ENCODE measurements at places on chromosomes 7 and 10. TPM values are rescaled to one million over a fixed set of nuclear protein-coding genes. Genes with fewer than 3 reads are reported as not detected.
A peak's percentile ranks its signal among the peaks of the same experiment; 100 is the strongest.

DNA sequence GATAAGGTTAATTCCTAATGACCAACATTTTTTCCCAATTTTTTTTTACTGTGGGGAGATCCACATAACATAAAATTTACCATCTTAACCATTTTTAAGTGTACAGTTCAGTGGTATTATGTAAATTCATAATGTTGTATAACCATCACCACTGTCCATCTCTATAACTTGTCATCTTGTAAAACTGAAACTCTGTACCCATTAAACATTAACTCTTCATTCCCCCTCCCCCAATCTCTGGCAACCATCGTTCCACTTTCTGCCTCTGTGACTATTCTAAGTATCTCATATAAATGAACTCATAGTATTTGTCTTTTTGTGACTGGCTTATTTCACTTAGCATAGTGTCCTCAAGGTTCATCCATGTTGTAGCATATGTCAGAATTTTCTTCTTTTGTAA is 46.0 kb upstream of the HPS1 start:
- no peak for DNase-seq

- peak; percentile 27 for DNase-seq
Observed at GRCh38 chr10:31526681-31527080, 207.7 kb downstream of the ZEB1 start.

DNA sequence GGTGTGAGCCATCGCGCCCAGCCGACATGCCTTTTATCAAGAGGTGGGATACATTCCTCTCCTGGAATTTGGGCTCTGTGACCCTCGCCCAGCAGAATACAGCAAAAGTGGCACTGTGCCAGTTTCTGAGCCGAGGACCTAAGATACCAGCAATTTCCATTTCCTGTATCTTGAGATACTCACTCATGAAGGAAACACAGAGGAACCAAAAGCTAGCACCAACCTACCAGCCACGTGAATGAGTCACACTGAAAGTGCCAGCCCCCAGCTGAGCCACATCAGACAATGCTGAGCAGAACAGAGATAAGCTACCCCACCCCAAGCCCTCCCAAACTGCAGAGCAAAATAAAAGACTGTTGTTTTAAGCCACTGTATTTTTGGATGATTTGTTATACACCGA is 56.3 kb downstream of the CACUL1 start:
- DNase-seq, result peak; percentile 93

PAX4 gene
- total RNA-seq, result not detected

DNA sequence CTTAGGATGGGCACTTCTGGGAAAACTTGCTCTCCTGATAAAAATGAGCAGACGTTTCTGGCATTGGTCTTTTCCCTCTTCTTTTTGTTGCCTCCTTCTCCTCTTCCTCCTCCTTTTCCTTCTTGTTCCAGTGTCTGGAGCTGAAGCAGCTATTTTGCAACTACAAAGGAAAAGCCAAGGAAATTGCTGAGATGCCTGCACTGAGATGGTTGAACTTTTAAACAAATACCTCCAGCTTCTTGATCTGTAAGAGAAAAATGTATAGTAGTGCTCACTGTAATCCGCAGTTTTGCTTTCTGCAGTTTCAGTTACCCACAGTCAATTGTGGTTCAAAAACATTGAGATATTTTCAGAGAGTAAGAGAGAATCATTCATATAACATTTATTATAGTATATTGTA is 7.5 kb upstream of the SND1 start:
- DNase-seq, result no peak

DNA sequence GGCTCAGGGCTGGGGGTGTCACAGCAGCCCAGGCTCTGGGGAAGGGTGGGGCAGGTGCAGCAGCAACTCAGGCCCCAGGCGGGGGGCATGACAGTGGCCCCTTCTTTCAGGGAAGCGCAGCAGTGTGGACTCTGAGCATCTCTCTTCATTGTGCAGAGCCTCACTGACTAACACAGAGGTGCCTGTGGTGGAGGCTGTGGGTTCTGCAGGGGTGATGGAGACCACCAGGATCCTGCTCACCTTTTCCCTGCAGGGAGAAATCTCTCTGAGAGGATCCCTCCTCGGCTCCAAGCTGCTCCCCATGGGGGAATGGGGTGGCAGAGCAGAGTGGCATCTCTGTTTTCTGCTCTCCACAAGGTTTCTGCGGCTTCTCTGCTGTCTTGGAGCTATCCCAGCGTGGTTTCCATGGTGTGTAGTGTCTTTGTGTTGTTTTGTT is 37.8 kb upstream of the SHH start:
- DNase-seq, result no peak

GRCh38 chr10:78571891-78572290 is 496.9 kb upstream of the ZMIZ1 start:
- no peak for DNase-seq

GAD2 gene
- total RNA-seq, result not detected

DNA sequence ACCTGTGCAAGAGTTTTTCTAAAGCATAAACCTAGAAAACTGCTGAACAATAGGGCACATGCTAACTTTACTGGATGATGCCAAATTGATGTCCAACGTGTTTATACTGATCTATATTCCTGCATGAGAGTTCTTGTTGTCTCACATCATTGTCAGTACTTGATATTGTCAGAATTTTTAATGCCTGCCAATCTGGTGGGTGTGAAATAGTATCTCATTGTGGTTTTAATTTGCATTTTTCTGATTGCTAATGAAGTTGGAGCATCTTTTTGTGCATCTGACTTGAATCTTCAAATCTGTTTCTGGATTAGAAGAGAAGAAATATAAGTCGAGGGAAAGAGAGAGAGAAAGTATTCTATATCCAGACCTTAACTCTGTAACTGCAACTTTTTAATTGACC is 309.8 kb upstream of the KIAA1217 start:
- DNase-seq, result no peak

- DNase-seq, result peak; percentile 5
Observed at GRCh38 chr7:29281782-29282541, 87.4 kb downstream of the CHN2 start.

GIMAP4 gene
- total RNA-seq, result not detected

DNA sequence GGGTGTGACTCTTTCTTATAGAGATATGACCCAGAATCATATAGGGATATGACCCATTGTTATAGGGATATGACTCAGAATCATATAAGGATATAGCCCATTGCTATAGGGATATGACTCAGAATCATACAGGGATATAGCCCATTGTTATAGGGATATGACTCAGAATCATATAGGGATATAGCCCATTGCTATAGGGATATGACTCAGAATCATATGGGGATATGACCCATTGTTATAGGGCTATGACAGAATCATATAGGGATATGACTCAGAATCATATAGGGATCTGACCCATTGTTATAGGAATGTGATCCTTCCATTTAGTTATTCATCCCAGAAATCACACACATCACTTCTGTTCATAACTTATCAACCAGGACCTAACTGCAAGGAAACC is 312.2 kb upstream of the ADARB2 start:
- DNase-seq, result peak; percentile 63

DNAJC2 gene
- 29.0 TPM for total RNA-seq

DNA sequence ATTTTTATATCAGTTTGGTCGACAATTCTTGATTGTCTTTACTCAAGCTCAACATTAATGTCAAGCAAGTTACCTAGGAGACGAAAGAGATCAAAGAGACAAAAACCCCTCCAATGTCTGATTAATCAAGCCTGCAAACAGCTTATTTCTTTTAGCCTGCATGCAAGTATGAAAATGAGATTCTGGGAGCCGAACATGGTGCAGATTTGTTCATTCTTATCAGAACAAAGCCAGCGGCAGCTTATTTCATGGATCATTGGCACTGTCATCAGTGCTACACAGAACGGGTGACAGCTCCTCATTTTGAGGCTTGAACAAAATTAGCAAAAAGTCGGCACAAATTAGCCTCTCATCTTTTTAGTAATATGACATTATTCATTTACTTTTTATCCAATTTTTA is 26.5 kb downstream of the FAM204A start:
- no peak for DNase-seq

- no peak for DNase-seq
Observed at GRCh38 chr7:76997381-76998284, 34.5 kb downstream of the SPDYE17 start.

- no peak for DNase-seq
Observed at GRCh38 chr7:101862280-101863220, 45.1 kb downstream of the CUX1 start.

ACTA2 gene
- 23.6 TPM for total RNA-seq

- no peak for DNase-seq
Observed at GRCh38 chr7:97089771-97090170, 27.7 kb upstream of the SDHAF3 start.

DNA sequence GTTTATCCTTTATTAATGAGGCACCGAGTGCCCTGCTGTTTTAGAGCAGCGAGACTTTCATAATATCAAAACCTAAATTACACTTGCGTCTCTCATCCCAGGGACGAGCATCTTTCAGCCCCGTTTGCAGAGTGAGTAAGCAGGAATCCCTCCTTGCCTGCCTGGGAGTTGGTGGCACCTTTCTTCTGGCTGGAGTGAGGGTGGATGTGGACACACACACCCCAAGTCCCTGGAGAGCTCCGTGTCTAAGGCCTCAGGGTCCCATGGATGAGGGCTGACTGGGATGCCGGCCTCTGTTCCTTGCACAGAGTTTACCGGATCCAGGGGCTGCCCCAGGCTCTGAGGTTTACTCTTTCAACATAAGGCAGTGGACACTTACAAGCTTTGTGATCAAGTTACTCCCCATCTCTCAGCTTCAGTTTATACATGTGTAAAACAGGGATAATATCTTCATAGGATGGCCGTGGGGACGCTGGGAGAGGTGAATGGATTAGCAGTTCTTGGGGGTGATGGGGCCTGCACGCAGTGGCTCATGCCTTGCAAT is 24.5 kb downstream of the POLL start:
- no peak for DNase-seq

GRCh38 chr7:133428876-133429275 is 176.0 kb downstream of the EXOC4 start:
- DNase-seq, result no peak

DNA sequence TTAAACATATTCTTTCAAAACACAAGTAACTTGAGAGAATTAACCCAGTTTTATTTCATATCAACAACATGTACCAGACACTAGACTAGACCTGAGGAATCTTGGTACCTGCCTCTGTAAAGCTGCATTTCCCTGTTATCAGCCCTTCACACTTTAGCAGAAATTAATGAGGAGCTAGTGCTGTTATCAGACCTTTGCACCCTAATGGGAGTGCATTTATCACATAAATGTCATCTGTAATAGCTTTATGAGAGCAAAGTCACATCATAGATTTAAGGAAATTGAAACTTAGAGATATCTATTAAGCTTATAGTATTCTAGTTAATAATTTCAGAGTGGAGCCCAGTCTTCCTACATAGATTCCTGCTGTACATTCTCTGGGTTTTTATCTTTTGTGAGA is 270.4 kb upstream of the YAE1 start:
- DNase-seq, result no peak

- no peak for DNase-seq
Observed at GRCh38 chr7:7202375-7202720, 20.0 kb downstream of the C1GALT1 start.

GPR85 gene
- 3.5 TPM for total RNA-seq

DNA sequence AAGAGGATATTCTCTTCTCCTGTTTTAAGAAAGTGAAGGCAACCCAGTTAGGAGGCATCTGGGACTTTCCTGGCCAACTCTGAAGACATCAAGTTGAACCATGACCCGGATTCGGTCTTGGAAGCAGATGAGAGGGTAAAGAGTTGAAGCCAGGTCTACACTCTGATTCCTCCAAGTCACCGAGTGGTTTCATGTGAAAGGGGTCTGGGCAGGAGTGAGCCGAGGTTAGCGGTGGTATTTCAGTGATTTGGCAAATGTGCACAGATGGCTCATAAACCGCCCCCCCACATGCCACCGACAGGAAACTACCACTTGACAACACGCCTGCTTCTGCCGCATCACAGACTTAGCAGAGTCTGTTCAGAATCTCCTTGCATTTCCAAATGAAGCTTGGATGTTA is 11.4 kb upstream of the REPIN1 start:
- no peak for DNase-seq

GRCh38 chr10:80498833-80499741 is 38.6 kb upstream of the SH2D4B start:
- DNase-seq, result peak; percentile 96

HOXA1 gene
- 1.3 TPM for total RNA-seq

- no peak for DNase-seq
Observed at GRCh38 chr10:2984682-2985081, 82.7 kb upstream of the PFKP start.

GRCh38 chr10:33314811-33315561 is 19.5 kb downstream of the NRP1 start:
- DNase-seq, result no peak

CYP3A7 gene
- total RNA-seq, result 0.32 TPM

DNA sequence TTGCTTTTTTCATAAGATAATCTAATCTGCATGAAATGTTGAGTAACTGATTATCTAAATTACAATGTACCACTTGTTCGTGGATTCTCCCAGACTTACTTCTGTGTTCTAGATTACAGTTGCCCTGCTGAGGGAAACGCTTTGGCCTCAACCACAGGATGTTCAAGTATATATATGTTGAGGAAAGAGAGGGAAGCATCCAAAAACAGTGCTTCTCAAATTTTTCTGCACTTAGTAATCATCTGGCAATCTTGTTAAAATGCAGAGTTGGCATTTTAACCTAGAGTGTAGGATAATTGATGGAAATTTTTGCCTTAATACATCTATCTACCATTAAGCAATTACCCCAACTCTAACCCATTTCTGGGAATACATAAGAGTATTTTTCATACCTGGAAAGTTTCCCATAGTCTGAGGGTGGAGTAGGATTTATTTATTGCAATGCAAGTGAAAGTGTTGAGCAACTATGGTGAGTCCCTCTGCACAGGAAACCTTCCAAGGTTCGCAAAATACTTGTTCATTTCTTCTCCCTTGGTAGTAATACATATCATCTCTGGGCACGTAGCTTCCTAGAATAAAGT is 59.6 kb upstream of the C1GALT1 start:
- DNase-seq, result peak; percentile 33

DNA sequence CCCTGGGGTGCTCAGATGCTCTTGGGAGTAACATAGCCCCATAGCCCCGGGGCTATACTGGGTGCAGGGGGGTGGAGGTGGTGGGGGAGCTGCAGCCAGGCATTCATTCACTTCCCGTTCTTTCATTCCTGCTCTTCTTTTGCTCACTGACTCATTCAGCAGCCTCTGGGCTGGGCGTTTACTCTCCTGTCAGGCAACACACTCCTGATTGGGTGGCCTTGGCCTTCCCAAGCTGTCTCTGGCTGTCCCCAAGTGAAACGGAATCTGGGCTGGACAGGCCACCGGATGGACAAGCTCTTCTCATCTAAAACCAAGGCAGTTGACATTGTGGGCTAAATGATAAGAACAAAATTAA is 34.6 kb downstream of the CHST3 start:
- DNase-seq, result peak; percentile 77

PLXDC2 gene
- 0.27 TPM for total RNA-seq

- no peak for DNase-seq
Observed at GRCh38 chr10:118792526-118792925, 37.8 kb upstream of the CACUL1 start.

DNA sequence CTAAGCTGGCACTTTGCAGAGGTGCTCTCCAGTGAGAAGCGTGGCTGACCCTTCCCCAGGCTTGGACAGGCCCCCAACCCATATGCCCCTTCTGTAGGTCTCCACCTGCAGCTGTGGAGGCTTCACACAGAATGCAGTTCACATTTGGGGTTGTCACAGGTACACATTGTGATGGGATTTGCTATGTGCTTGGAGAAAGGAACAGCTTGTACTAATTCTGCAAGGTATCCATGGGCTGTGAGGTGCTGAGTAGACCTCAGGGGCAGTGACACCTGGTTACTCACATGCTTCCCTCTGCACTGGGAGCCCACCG is 188.9 kb downstream of the CXCL12 start:
- no peak for DNase-seq

SPAM1 gene
- total RNA-seq, result not detected

GRCh38 chr7:123846217-123846891 is 1.4 kb downstream of the HYAL4 start:
- DNase-seq, result peak; percentile 56

SFRP5 gene
- total RNA-seq, result not detected

Data from HT1080 (cell line).